M059J (cell line): ENCODE measurements at places on chromosomes 2 and 18. TPM values are rescaled to one million over a fixed set of nuclear protein-coding genes. Genes with fewer than 3 reads are reported as not detected.

- no peak for DNase-seq
Observed at GRCh38 chr18:47995654-47996053, 65.2 kb upstream of the SMAD2 start.

DNA sequence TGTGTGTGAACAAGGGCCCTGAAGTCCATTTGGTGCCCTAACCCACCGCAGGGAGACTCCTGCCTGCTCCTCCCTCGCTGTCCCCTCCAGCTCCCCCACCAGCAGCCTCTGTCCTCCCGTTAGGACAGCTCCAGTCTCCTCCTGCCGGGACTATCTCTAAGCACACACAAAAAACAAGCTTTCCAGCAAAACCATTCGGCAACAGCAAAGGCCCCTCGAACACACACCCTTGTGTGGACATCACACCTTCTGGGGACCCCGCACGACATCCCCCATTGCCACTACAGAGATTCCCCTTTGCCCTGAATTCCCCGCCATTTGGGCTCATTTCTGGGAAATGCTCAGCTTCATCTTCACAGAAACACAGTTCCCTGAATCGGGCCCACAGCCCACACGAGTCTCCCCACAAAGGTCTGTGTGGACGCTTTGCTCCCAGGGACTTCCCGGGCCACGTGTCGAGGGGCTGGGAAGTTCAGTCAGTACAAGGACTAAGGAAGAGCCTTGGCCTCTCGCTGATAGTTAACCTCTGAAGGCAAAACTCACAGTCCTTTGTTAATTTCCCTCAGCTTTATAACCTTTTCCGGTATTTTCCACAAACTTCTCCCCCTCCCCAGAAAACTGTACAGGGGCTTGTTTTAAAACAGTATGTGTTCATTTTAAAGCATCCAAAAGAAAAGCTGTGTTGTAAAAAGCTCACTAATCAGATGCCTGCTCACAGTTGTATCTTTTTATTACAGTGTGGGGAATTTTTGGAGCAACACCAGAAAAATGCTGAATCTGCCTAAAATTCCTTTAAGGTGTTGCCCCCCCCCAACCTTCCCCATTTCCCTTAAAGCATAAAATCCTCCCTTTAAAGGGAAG, 25.9 kb downstream of the SMAD7 start:
- DNase-seq, result no peak

DNA sequence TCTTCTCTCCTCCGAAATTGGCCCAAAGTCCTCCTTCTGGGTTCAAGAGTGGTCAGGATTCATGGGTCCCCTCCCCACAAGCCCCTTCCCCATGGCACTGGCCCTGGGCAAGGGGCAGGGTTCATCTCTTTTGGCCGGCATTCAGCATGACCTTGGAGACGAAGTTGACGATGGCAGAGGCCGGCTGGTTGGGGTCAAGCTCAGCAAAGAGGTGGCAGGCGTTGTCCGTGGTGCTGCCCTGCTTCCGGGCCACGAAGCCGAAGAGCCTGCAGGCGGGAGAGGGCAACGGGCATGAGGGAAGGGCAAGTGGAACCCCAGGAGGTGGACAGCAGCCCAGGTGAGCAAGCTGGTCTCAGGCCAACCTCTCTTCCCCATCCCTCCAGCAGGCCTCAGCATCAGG, 198.5 kb downstream of the TNS1 start:
- no peak for DNase-seq

UCN gene
- total RNA-seq, result 1.6 and 3.0 TPM in 2 replicates
